ENCODE measurements at places on chromosomes 1 and 21.

DNA sequence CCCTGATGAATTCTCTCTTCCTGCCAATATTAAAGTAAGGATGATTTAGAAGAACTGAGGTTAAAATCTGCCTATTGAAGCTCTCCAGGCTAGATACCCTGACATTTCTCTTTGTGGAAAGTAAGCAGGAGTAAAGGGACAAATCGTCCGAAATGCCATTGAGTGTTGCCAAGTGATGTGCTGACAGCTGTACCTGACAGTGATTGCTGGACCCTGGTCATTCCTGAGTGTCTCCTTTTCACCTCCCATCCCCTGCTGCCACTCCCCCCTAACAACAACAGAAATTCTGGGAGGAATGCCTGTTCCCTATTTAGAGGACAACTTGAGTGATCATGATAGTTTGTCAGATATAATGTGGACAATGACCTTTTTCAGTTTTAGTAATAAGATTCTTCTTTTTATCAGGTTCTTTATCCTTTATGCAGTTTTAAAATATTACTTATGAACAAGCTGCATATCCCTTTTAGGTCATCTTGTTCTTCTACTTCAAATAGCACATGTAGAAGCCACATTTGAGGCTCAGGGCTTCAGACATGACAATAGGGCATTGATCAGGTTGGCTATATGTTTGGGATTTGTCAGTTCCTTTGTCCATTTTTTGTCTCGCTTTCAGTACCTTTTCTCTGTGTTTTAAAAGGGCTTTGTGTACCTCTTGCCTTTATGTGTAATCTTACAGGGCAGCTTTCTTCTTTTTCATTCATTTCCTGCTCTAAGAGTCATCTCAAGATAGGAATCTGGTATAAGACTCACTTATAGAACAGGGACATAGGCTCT lies 56.0 kb downstream of the ITSN1 start:
- no peak for DNase-seq

- DNase-seq: no peak
Measured at GRCh38 chr1:24902471-24902891, 27.6 kb downstream of the RUNX3 start.

DNA sequence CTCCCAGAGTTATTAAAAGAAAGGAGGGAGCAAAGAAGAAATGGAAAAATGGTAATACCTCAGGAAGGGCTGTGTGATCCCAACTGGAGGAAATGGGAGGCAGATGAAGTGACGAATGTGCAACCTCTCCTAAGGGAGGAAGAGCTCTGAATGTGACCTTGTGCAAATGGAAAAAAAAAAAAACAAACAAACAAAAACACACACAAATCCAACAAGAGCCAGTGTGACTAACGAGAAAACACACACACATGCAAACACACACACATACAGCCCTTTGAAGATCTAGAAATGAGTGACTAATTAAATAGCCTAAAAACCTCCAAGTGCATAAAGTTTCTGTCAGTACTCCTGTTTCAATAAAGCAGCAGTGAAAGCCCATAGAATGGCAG lies 49.0 kb downstream of the CCN1 start:
- no peak for DNase-seq

GRCh38 chr1:107327446-107327845 lies 186.6 kb downstream of the NTNG1 start:
- no peak for DNase-seq

GRCh38 chr21:42025376-42026081 lies 15.4 kb upstream of the ZBTB21 start:
- DNase-seq: no peak

All from activated CD4-positive, alpha-beta T cell treated with anti-CD3 and anti-CD28 coated beads, Interleukin-2, Interleukin-4, amounts not matched to agents 100 ng/mL and 50 ng/mL, durations not matched to agents 16 hours and 8 hours (primary cell).